ENCODE measurements at places on chromosomes 4 and X.

DNA sequence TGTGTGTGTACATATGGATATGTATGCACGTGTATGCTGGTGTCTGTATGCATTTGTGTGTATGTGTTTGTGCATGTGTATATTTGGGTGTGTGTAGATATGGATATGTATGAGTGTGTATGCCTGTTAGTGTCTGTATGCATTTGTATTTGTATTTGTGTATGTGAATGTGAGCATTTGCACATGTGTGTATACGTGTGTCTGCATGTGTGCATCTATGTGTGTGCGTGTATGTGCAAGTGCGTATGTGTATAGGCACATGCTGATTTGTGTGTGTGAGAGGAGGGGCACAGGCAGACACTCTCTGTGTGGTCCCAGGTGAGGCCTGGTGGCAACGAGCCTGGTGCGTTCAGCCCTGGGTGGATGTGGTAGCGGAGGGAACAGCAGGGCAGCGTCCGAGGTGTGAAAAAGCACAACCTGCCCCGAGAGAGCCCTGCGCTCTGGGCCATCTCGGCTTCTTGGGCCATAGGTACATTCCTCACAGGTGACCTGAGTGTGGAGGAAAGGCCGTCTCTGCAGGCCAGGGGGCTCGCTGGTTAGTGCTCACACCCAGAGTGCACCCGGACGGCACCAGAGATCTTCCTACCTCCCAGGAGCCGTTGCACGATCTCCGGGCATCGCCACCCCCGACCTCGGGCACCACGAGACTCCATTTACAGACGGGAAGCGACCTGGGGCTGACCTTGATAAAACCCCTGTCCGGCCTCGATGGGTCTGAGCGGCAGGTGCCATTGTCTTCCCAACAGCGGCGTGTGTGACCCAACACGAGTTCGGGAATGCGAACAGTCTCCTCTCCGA lies 45.0 kb downstream of the ASMT start:
- no peak for DNase-seq

GRCh38 chr4:99715286-99715685 lies 57.7 kb upstream of the C4orf54 start:
- no peak for DNase-seq

DNA sequence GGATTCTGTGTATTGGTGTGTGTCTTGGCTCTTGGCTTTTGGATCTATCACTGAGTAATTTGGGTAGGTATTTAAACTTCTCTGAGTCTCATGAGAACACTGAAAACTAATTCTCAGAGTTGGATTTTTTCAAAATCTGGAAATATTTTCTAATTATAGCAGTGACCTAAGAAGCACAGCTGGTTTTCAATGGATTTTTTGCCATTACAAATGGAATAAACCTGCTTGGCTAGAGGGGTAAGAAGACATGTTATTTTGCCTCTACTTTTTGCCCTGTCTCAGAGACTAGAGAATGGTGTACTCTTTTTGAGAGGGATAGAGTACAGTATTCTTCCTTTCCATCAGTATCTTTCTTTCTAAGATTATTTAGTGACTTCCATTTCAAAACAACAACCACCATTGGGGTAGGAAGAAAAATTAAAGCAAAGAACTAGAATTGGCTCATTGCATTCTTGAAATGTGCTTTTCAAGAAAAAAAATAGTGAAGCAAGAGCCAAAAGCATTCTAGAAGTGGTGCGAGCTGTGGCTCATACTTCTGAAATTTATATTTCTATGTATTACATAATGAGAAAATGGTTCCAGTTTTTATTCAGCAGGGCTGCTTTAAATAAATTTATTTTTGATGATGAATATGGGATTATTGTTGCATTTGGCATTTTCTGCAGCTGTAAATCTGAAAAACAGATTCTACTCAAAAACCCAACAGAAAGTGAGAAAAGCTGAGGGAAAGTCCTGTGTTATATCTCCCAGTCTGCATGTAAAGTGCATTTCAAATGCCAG lies 850.2 kb upstream of the SLIT2 start:
- no peak for DNase-seq

- DNase-seq, result no peak
Measured at GRCh38 chrX:104372547-104372946, 117.8 kb upstream of the ESX1 start.

DNA sequence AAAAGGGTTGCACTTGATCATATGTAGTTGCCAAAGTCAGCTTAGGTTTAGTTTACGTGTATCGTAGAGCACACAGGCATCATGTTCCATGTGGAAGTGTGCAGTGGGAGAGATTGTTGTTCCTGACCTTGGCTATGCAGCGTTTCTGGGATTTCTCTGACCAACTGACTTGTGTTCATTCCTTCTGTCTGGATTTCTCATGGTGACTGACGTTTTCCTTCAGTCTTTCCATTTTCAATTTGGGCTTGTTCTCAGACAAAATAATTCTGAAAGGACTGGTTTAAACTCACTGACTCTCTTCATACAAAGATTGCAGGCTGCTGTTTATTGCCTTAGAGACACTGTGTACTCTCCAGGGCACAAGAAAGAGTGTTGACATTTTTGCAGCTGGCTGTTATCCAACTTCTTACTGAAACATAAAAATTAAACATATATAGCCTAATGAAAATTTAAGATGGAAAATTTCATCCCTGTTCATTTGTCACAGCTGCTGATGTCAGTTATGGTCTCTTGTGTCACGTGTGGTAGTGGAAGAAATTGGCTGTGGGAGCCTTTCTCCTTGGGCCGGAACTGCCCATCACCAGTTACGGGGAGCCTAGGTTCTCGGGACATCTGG lies 95.4 kb downstream of the TNIP2 start:
- no peak for DNase-seq

DNA sequence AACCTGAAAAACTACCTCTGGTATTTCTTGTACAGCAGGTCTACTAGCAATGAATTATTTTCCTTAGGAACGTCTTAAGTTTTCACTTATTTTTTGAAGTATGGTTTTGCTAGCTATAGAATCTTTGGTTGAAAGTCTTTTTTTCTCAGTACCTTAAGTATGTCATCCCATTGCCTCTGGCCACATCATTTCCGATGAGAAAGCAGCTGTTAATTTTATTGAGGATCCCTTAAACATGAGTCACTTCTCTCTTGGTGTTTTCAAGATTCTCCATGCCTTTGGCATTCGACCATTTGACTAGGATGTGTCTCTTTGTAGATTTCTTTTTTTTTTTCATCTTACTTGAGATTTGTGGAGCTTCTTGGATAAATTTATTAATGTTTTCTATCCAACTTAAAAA lies 803.8 kb upstream of the AMOT start:
- DNase-seq, result no peak

GRCh38 chr4:150164956-150165629 lies 86.8 kb downstream of the DCLK2 start:
- no peak for DNase-seq

GRCh38 chrX:11188664-11189063 lies 77.5 kb downstream of the HCCS start:
- no peak for DNase-seq

DNA sequence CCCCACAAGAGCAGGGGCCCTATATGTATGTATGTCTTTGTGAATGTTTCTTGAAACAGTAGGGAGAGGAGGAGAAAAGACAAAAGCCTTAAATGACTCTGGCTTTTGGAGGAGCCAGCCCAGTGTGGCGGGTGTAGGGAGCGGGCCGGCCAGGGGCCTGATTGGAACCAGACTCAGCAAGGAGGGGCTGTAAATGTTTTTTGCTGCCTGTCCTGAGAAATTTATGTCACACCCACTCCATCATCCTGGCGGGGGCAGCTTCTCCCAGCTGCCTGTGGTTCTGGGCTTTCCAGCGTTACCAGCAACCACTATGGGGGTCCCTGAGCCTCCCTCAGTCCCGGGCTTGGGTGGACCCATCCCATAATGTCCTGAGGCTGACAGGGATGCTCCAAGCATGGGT lies 130.8 kb downstream of the PJA1 start:
- DNase-seq, result no peak

DNA sequence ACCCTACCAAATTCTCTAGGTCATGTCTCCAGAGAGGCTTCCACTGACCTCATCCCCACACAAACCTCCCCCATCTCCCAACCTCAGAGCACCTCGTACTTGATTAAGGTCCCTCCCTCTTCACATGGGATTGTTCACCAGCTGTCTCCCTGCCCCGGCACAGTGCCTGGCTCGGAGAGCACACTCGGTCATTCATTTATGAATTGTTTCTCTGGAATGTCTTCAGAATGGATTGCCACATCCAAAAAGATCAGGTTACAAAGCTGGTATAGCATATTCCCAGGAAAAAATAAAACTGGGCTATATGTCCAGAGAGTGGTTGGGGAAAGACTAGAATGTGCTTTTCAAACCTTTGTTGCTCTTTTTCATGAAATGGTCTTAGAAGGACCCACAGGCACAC lies 21.6 kb downstream of the JAKMIP1 start:
- DNase-seq, result no peak

- DNase-seq, result no peak
Measured at GRCh38 chrX:112832481-112833095, 8.0 kb downstream of the AMOT start.

DNA sequence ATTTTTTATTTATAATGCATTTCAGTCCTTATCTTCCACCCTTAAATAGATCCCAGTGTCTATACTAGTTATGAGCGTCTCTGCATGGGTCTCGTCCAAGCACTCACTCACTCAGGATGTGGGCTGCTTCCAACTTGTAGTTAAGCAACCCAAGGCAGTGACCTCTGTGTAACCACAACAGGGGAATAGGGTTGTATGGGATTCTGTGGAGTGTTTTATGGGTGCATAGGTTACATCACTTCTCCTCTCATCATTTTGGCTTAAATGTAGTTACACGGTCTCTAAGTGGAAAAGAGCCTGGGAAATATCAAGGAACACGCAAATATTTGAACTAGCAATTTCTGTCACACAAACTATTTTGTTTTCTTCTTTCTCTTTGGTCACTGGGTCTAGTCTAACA lies 931.0 kb downstream of the STIM2 start:
- DNase-seq, result no peak

GRCh38 chrX:149010853-149011224 lies 494.3 kb downstream of the IDS start:
- DNase-seq, result no peak

DNA sequence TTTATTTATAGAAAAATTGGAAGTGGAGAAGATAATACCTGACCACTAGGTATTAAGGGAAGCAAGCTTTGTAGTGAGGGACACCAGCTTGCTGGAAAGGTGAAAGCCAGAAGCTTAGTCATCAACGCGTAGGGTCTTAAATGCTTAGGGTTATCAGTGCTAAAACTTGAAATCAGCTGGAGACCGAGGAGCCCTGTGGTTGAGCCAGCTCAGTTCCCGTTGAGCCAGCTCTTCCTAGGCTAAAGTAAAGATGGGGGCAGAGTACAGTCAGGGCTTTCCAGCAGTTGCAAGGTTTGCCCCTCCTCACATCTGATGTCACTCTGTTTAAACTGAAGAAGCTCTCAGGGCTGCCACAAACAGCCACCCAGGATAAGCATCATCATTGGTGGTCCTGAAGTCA lies 240.7 kb downstream of the DCLK2 start:
- no peak for DNase-seq

DNA sequence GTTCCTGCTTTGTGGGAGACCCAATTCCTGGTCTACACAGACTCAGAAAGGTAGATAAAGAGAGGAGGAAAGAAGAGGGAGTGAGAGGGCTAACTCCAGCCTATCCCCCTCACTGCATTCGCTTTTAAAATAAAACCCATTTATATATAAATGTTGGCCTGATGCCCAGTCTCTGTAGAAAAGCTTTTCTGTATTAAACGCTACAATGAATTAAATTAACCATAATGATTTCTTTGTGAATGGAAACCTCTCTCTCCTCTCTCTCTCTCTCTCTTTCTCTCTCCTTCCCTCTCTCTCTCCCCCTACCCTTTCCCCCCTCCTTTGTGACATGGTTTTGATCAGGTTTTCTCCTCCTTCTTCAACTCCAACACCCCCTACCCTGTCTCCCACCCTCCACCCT lies 34.8 kb downstream of the PJA1 start:
- DNase-seq, result no peak

GRCh38 chr4:86482306-86483172 lies 111.6 kb upstream of the PTPN13 start:
- no peak for DNase-seq

DNA sequence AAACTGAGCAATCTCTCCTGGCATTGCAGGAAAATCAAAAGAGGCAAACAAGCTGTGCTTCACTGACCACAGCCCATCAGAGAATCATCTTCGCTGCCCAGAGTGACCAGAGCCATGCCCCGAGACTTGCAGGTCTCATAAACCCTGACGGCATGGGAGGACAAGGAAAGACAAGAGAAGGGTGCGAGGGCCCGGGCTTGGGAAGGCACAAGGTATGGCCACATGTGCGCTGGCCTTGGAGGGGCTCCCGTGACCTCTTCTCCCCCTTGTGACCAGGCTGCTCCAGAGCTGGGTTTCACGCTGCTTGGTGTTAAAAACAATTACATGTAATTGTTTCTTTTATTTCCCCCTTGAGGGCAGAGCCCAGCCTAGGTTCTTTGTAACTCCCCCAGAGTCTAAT lies 20.8 kb downstream of the DCTD start:
- DNase-seq, result no peak

DNA sequence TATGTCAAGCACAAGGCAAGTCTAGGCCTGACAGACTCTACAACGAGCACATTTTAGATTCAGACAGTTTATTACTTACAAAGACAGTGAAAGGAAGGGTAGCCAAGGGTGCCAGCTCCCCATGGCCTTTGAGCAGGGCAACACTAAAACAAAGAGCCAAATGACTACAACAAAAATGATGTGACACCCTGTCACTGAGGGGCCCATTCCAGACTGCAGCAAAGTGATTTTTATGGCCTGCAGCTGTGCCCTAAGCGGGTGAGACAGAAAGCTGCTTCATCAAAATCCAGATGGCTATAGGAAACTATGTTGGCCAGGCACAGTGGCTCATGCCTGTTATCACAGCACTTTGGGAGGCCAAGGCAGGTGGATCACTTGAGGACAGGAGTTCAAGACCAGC lies 13.4 kb upstream of the RP2 start:
- no peak for DNase-seq

- DNase-seq, result no peak
Measured at GRCh38 chrX:71609095-71609750, 9.1 kb downstream of the CXCR3 start.

DNA sequence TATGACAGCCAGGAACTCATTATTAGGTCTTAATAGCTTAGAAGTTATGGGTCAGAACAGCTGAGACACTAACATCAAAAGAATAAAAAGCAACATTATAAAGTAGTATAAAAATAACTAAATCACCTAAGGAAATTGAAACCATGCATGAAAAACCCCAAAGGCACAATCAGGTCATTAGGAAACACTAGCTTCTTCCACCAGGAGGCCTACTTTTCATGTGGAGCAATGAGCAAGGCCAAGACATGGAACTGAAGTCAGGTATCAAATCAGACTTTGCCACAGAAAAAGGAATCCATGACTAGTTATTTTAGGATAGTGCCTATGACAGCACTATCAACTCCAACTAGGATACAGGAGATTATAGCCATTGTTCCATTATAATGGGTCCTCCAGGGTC lies 7.9 kb downstream of the HUWE1 start:
- no peak for DNase-seq

DNA sequence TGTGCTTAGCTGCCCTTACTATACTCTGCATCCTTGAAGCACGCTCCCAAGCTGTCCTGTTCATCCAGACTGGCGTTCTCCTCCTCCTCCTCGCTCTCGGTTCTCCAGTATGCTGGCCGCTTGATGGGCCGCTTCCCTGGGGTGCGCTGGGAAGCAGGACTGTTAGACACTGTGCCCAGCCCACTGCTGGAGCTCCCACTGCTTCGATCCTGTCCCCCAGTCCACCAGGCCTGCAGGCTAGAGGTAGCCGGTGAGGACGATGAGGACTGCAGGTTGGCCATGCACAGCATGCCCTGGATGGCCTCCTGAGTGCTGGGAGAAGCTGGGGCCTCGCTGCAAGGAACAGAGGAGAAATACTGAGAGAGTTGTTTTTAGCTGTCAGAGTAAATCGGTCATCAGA lies 59.4 kb downstream of the PHF8 start:
- DNase-seq, result no peak
